ENCODE measurements at places on chromosomes 16 and 17.

DNA sequence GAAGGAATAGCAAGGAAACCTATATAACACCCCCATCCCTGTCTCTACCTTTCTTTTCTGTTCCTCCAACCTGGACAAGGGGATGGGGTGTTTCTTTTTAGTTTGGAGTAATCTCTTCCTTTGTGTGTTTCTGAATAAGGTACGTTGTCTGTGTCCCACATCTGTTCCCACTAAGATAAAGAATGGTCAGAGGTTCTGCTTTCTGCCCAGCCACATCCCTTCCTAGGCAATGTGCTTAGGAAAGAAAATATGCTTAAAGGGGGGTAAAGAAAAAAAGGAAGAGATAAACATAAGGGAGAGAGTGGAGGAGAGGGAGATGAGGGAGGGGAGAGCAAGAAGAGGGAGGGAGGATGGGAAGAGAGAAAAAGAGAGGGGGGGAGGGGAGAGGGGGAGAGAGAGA lies 35.1 kb downstream of the SLC6A2 start:
- no peak for DNase-seq

DNA sequence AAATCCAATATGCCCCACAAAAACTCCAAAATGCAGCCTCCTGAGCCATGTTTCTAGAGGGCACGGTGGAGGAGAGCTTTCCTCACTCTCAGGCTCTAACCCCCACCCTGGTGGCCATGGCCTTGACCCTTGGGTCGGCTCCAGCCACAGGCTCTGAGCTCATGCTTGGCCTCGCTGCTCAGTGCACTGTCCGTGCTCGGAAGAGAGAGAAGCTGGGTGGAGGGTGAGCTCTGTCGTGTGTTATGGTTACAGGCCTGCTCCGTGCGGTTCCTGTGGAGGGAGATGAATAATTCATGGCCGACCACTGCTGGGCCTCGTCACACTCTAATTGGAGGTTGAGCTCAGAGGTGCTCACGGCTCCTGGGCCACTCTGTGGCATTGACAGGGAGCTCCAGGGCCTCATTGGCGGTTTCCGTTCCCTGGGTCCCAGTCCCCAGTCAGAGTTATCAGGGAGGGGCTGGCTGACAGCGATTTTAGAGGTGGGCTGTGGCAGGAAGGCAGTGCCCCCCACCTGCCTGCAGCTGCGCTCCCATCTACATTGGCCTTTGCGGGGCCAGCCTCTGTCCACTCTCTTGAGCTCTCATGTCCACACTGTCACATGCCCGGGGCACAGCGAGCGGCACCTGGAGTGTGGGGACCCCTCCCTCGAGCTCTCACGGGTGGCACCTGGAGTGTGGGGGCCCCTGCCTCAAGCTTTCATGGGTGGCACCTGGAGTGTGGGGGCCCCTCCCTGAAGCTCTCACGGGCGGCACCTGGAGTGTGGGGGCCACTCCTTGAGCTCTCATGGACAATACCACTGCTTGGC lies 24.9 kb downstream of the ACSF3 start:
- DNase-seq = no peak

- no peak for DNase-seq
These were observed 2.6 kb downstream of the ABCA9 start for GRCh38 chr17:69058165-69058564.

DNA sequence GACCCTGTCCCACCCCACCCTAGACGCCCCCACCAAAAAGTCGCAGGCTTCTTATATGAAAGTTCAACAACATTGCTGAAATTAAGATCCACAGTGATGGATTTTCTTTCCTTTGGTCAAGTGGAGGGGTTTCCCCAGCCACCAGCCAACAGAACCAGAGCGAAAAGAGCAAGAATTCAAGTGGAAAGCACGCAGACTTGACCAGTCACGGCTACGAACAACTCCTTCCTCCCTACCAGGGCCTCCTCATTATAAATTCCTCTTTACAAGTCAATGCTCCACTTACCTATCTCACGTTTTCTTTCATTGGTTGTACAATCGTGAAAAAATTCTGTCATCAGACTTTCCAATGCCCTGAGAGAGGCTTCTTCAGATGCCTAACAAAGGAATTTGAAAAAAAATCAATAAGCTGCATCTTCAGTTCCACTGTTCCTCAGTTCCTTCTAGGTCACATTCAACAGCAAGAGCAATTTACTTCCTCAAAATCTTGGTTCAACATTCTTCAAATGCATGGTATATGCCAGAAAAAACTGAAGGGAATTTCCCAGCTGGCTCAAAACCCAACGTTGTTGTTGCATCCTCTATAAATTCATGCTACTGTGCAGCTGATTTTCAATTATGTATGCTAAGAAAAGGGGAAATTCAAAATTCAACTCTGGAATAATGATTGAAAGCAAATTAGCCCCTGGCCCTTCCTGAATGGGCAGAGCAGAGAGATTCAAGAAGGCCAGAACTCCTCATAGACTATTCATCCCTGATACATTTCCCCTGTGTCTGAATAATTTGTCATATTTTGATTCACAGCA lies 30.9 kb downstream of the XPO6 start:
- DNase-seq = peak; percentile 32

DNA sequence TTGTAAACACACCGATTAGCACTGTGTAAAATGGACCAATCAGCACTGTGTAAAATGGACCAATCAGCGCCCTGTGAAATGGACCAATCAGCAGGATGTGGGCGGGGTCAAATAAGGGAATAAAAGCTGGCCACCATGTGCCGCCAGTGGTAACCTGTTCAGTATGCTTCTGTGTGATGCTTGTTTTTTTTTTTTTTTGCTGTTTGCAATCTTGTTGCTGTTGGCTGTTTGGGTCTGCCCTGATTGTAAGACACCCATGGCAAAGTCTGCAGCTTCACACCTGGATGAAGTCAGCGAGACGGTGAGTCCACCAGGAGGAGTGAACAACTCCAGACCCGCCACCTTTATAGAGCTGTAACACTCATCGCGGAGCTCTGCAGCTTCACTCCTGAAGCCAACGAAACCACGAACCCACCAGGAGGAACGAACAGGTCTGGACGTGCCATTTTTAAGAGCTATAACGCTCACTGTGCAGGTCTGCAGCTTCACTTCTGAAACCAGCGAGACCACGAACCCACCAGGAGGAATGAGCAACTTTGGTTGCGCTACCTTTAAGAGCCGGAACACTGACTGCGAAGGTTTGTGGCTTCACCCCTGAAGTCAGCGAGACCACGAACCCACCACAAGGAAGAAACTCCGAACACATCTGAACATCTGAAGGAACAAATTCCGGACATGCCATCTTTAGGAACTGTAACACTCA lies 85.0 kb upstream of the MED9 start:
- DNase-seq = peak; percentile 89

GRCh38 chr17:81735264-81736102 lies 23.4 kb downstream of the SLC25A10 start:
- DNase-seq = no peak

- DNase-seq = peak; percentile 9
These were observed 54.1 kb downstream of the VAC14 start for GRCh38 chr16:70746708-70747424.

- no peak for DNase-seq
These were observed 5.1 kb downstream of the KRT13 start for GRCh38 chr17:41500131-41500911.

DNA sequence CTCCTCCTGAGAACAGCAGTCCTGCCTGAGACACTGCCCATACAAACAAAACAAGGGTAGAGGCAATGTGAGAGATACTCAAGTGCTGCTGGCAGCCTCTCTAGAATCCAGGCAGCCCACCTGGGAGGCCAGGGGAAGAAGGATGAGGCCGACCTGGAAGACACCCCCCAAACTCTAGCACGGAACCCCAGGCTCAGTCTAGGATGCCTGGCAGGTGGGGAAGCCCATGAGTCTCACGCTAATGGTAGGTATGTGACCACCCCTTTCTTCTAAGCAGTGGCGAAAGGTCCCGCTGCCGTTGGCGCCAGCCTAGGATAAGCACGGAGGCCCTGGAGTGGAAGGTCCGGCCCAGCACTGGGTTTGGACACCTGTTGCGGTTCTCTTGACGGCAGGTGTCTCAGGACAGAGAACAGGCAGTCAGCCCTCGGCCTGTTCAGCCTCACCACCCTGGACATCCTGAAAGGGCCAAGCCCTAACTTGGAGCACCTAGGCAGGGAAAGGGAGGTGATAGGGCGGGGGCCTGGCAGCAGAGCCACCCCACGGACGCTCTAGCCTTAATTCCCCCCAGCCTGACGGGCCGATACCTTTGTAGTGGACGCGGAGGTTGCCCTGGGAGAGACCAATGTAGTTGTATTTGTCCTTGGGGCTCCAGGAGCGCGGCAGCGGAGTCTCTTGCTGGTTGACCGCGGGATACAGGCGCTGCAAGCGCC lies 487 bp downstream of the RANBP10 start:
- no peak for DNase-seq

DNA sequence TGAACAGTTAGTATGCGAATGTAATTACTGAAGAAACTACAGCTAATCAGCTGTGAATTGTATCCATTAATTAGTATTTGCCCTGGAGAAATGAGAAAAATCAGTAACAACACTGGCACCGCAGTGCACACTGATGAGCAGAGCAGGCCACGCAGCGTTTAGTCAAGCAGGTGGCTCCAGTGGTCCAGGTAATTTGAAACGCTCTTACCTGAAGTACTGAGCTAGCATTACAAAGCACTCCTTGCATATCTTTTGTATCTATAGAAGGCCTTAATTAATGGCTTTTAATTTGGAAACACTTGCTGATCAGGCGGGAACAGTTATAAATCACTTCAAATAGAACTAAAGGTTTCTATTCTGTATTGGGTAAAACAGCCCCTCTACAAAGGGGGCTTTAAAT lies 76.4 kb downstream of the TOX3 start:
- no peak for DNase-seq

DNA sequence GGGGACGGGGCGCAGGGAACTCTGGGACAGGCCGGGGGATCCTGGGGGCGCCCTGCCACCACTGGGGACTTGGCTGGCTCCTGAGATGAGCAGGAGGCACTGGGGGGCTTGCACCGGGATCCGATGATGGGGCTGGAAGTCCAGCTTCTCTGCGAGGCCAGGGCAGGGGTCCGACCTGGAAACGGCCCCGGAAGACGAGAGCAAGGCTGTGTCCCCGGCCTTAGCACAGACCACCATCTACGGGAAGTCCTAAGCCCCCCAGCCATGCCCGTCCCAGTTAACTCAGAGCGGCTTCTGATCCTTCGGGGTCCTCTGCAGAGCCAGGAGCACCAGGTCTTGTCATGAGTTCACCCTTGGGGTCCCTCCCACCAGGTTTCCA lies 573 bp downstream of the CDT1 start:
- DNase-seq = no peak

DNA sequence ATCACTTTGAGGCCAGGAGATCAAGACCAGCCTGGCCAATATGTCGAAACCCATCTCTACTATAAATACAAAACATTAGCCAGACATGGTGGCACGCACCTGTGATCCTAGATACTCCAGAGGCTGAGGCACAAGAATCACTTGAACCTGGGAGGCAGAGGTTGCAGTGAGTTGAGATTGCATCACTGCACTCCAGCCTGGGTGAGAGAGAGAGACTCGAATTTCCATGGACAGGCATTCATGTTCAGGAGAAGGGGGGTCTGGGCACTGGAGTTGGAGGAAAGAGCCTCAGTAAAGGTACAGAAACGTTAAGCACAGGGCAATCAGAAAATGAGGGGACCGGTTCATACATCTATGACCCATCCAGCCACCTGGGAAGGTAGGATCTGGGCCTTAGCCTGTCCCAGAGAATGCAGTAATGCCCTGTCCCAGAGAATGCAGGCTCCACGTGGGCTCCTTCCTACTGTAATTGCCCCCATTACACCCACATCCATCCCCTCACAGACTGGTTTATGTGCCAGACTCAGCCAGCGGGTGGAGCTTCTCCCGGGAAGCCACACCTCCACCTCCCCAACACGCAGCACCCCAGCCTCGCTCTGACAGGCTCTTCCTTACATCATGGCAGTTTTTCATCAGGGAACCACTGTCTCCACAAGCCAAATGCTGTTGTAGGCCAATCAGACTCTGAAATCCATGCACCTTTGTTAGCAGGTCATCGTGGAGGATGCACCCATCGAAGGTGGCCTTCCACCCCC lies 21.6 kb upstream of the ARL4D start:
- no peak for DNase-seq

DNA sequence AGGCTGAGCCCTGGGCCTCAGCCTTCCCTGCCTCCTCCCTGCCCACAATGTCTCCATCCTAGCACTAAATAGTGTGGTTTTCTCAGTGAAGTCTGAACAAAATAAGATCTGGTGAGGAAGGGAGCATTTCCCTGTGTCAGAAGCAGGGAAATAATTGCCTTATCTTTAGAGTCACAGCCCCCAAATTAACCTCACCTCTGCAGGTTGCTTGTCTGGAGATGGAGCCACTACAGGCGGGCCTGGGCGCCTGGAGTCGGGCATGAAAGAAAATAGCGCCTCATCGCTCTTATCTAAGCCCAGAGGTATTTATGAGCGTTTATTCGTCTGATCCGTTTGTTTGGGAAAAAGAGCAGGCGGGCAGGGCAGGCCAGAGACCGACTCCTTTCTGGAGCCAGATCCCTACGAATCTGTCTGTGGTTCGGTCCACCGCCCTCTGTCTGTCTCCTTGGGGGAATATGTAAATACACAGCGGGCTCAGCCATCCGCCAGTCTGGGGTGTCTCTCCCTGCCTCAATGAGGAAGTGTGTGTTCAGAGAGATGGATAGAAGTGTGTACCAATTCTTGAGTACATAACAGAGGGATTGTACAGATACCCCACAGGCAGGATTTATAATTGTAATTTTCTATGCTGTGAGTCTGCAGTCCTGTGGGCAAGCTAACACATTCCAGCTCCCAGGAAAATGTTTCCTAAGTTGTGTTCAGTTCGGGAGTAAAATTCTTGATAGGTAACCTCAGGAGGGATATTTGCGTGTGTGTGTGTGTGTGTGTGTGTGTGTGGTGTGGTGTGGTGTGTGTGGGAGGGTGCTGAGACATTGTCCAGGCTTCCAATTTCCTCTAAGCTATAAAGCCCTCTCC lies 4.3 kb downstream of the HOXB6 start:
- no peak for DNase-seq

- no peak for DNase-seq
These were observed 381.9 kb upstream of the TOM1L1 start for GRCh38 chr17:54518706-54519105.

DNA sequence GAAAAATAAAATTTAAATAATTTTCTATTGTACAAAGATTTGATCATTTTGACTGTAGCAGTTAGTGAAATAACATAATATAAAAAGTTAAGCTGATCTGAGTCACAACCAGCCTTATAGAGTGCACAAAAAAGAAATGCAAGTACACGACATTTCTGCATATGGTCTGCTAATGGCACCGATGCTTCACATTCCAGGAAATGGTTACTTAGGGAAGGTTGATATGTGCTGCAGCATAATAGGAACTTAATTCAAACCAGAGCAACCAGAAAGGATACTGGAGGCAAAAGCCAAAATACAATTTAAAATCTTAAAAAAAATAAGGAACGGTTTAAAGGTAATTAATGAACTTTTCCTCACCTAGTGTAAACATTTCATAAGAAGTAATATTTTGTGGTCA lies 10.0 kb upstream of the CFDP1 start:
- DNase-seq = no peak

DNA sequence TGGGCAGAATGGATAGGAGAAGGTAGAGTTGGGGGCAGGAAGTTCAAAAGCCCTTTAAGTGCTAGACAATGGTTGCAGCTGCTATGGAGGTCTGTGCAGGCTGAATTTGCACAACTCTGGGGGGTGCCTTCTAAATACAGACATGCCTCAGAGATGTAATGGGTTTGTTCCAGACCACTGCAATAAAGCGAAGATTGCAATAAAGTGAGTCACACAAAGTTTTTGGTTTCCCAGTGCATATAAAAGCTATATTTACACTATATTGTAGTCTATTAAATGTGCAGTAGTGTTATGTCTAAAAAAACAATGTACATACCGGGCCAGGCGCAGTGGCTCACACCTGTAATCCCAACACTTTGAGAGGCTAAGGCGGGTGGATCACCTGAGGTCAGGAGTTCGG lies 60.5 kb upstream of the MYOCD start:
- no peak for DNase-seq

- no peak for DNase-seq
These were observed 6.8 kb downstream of the ZNF207 start for GRCh38 chr17:32356750-32357149.

Measured in CD4-positive, alpha-beta T cell treated with Interleukin-21 for 1 hour (primary cell).